Fibroblast of lung (primary cell): ENCODE measurements at places on chromosomes 4 and X. TPM values are rescaled to one million over a fixed set of nuclear protein-coding genes. Genes with fewer than 3 reads are reported as not detected.

GRCh38 chr4:26288355-26288909, 32.4 kb upstream of the RBPJ start:
- DNase-seq = peak; percentile 55
- no peaks in the 10 kb centered on the region for H3K27me3 ChIP-seq
- H3K27ac ChIP-seq = no peak overlapping the region

GRCh38 chrX:15269120-15269519, 763 bp downstream of the ASB9 start:
- H3K4me3 ChIP-seq = no peak overlapping the region
- no peak for DNase-seq
- no peak overlapping the region for H3K27ac ChIP-seq
- H3K27me3 ChIP-seq = no peaks in the 10 kb centered on the region

GRCh38 chrX:143336261-143336660, 181.0 kb downstream of the SPANXN3 start:
- no peaks in the 10 kb centered on the region for H3K36me3 ChIP-seq
- H3K4me3 ChIP-seq = no peak overlapping the region
- H3K4me1 ChIP-seq = no peaks in the 10 kb centered on the region
- H3K27me3 ChIP-seq = no peaks in the 10 kb centered on the region

The TRIM75 gene
- total RNA-seq = not detected in 2 replicates

GRCh38 chr4:53763813-53764597, 172.7 kb upstream of the LNX1 start:
- DNase-seq = peak; percentile 68
- no peaks in the 10 kb centered on the region for H3K27me3 ChIP-seq
- peak overlapping the region; percentile 63 for H3K27ac ChIP-seq
- peaks cover 26% of the 10 kb centered on the region for H3K4me1 ChIP-seq
- H3K36me3 ChIP-seq = no peaks in the 10 kb centered on the region

The PNCK gene
- total RNA-seq = 0.26 and 0.33 TPM in 2 replicates

DNA sequence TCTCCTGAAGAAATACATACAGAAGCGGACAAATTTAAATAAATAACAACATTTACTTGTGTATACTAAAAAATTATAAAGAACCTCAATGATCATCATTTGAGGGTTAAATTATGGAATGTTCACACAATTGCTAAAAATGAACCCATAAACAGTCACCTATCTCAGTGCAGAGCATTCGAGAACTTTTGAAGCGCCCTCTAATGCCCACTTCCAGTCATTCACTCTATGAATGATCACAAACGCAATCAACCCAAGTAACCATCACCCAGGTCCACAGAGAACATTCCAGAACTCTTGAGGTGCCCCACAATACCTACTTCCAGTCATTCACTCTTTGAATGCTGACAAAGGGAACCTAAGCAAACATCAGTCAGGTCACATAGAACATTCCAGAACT, 103.5 kb upstream of the PLAC1 start:
- H3K4me1 ChIP-seq = no peaks in the 10 kb centered on the region
- no peaks in the 10 kb centered on the region for H3K27me3 ChIP-seq
- H3K4me3 ChIP-seq = no peak overlapping the region
- no peaks in the 10 kb centered on the region for H3K36me3 ChIP-seq
- DNase-seq = peak; percentile 27
